ENCODE measurements at places on chromosomes 6 and 20.

DNA sequence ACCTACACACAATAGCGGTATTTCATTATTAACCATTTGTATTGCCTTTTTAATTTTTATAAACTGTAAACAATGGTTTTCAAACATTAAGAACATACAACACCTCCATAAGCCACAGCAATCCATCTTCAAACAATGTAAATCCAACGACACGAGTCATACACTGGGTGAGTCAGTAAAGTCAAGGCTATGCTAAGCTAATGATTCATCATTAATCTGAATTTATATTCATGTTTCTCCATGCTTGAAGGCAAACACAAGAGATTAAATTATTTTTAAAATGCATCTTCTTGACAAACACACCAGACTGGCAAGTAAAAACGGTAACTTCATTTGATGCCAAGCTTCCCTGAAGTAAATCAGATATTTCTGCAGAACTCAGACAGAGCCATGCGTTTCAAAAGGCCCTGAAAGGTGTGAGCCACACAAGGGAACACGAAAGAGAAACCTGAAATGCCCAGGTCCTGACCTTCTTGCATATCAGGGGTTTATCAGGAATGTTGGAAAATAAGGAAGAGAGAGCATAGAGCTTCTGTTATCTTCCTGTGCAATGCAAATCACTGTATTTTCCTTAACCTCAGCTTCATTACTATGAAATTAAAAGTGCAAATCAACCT, 162.5 kb downstream of the ALDH8A1 start:
- no peak for DNase-seq

DNA sequence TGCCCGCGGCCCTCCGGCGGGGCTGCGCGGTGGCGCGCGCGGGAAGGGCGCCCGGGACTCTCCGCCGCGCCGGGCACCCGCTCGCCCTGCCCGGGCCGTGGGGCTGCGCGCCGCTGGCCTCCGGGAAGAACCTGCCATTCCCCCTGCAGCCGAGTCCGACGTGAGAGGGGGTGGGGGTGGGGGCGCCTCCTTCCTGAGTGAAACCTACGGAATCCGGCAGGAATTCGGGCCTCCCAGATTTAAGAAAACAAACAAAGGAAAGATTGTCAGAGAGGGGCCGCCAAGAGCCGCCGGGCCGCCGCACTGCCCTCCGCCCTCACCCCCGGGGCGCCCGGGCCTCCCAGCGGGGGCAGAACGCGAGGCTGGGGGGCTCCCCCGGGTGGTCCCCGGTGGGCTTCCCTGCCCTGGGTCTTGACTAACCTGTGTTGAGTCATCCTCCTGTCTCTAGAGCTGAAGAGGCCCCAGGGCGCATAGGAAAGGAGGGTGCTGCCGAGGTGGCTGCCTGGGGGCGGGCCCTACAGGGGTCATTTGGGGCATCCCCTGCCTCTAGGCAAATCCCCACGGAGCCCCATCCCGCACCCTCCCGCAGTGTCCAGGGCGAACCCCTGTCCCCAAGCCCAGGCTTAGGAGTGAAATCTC, 42.2 kb upstream of the FOXP4 start:
- DNase-seq, result no peak

DNA sequence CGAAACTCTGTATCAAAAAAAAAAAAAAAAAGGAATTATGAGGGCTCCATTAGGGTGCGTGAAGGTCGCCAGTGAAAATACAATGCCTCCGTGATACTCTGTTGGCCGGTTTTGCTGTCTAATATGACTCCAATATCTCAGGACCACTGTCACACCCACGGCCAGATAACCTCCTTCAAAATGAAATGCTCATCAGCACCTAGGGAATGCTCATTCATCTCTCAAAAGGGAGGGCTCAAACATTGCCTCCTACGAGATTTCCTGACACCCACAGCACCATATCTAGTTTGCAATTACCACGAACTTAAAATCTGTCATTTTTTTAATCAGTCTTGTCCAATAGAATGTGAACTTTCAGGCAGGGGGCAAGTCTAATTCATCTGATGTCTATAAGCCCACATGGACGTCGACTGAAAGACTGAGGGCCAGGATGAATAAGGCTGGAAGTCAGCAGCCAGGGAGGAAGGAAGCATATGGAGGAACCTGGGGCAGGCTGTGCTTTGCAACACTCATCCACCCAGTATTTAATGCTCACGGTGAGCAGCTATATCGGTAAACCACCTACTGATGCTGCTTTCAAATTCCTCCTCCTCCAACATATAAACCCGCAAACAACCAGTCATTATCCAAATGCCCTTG, 42.8 kb downstream of the MAP3K5 start:
- DNase-seq, result no peak

- DNase-seq, result no peak
These were observed 4.7 kb downstream of the ADA start for GRCh38 chr20:44646641-44647274.

GRCh38 chr6:158131926-158132325, 36.1 kb downstream of the SERAC1 start:
- no peak for DNase-seq

GRCh38 chr6:40806256-40806864, 219.2 kb upstream of the LRFN2 start:
- no peak for DNase-seq

DNA sequence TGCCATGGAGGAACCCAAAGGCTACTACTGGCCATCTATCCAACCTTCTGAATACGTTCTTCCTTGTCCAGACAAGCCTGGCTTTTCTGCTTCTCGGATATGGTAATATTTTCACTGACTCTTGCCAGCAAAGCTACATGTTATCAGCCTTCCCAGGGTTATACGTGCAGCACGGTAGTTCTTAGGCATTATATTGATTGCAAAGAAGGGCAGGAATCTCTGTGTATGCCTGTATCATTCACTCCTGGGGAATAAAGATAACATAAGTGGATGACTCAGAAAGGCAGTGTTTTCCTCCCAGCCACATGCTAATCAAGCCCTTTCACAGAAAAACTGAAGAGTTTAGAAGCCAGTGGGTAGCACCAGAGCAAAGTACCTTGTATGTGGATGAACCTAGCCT, 98.7 kb downstream of the ADGRG6 start:
- no peak for DNase-seq

DNA sequence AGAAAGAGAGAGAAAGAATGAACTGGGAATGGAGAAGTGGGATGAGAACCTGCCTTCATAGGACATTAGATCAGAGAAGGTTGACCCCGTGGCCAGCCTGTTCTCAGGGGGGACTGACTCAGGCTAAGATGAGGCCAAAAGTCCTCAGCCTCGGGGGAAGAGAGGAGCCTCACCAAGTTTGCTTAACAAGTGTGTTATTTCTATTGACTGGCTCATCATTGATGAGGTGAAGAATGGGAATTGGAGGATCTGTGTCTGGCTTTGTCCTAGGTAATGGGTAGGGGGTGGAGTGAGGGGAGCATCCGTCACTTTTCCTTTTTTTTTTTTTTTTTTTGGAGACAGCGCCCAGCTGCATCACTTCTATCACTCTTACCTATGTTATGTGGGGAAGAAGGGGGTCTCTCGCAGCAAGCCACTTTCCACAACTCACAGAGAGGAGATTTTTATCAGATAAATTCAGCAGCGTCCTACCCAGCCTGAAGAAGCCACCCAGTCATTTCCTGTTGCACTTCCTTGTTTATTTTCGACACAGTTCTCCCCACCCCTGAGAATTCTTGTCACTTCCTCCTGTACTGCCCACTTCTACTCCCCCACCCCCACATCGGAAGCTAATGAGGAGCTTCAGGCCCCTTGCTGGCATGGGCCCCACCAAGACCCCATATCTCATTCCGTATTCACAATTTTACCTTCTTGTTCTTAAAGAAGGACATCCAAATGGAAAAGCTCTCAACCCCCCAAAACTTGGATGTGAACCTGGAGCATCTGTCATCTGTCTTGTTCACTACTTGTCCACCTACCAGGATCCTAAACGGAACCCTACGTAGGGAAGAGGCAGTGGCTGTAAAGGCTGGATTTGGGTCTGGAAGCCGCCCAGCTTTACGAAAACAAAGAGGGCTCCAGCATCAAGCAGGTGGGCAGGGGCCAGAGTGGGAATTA, 2.8 kb upstream of the RNASET2 start:
- DNase-seq, result peak; percentile 42

DNA sequence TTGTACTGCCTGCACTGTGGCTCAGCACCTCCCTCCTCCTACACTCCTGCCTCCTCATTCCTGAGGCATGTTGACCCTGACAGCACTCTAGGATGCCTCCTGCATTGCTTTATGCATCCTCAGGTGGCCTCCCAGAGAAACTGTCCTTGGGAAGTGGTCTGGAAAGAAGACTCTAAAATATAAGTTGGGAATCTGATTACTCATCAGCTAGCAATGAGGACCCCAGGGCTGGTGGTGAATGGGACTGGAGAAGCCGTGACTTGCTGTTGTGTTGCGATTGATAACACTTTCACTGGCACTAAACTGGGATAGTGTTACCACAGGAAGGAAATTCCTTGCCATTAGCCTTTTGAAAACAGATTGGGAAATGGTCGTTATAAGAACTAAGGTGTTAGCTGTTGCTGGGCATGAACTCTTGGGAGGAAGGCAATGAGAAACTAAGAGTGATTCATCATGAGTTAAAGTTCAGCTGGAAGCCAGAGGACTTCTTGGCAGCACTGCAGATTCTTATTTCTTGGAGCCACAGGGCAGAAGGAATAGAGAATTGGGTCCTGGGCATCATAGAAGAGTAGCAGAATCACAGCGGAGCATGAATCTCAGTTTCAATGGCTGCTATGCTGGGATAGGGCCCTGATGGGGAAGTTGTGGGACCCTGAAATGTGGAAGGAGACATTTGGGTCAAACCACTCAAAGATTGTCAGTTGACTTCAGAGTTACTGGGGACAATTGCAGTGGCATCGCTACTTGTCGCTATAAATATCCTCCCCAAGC, 10.1 kb upstream of the SIRPD start:
- no peak for DNase-seq

GRCh38 chr6:163468738-163469137, 54.2 kb downstream of the QKI start:
- DNase-seq, result no peak

DNA sequence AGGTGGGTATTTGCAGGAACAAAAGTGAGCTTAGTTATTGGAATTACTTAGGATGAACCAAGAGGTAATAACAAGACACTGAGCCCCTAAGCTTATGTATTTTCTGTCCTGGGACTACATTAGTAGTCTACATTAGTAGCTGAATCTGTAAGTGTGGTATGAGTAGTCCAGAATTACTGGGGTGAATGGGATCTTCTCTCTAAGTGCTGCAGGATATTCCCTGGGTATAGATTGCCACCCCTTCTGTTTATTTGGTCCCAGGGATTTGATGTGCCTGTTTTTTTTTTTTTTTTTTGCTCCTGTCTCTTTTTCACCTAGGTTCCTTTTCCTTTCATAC, 5.9 kb downstream of the CD2AP start:
- DNase-seq, result no peak

- DNase-seq, result no peak
These were observed 227.6 kb downstream of the ALDH8A1 start for GRCh38 chr6:134722200-134722870.

- DNase-seq, result no peak
These were observed 223.4 kb downstream of the FOXC1 start for GRCh38 chr6:1832844-1833787.

DNA sequence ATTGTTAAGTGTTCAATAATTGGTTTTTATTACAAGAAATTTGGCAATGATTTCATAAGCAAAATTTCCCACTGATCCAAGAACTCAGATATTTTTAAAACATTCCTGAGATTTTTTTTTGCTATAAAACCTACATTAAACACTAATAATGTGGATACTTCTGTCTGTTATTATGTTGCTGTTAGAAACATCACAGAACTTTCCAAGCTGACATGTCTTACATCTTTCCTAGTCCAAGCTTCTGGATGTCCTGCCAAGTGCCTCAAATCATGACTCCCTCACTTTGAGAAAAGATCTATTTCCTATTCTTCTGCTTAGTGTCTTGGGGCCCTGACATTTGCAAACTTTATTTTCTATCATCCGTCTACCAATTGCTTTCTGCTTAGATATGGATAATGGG, 110.8 kb downstream of the RFPL4B start:
- no peak for DNase-seq

DNA sequence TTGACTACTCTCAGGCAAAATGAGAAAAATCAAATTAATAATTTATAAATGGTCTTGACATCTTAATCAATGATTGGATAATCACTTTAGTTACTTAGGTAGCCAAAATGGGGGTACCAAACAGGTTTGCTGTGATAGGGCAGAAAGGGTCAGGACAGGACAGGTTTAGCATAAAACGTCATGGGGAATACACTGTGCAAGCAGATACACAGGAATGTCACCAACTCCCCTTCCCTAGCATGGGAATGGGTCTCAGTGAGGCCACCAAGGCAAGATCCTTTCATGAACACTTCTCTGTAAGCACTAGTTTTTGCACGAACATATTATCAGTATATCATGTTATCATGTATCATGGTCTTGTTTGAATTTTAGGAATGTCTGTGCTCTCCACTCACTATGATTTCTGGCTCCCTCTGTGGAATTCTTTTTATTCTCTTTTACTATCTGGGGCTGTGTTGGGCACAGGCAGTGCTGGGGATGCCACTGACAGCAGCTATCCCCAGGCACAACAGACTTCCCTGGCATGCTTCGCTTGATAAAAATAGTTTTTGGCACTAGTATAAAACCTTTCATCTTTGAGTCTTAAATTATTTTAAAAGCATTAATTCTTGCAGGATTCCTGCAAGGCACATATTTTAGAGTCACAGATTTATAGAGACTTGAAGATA, 18.3 kb downstream of the PTCHD4 start:
- no peak for DNase-seq

DNA sequence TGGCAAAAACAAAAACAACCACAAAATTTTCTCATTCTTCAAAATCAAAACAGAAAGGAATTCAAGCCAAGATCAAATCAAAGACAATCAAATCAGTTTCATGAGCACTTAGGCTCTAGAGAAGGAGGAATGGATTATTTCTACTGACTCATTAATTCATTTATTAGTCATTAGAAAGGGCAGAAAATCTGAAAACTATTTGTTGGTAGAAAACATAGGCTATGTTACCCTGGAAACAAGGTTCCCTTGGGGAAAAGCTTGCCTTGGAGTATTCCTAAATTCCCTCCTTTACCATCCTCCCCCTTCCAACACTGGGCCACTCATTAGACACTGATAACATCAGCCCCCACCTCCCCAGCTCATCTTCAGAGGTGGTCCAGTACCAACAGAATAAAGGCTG, 17.5 kb downstream of the KIF16B start:
- no peak for DNase-seq

- no peak for DNase-seq
These were observed 174.0 kb upstream of the FOXQ1 start for GRCh38 chr6:1137849-1138248.

- DNase-seq, result no peak
These were observed 57.9 kb upstream of the AKAP12 start for GRCh38 chr6:151181706-151182363.

GRCh38 chr6:150072201-150072600, 3.3 kb upstream of the ULBP3 start:
- DNase-seq, result peak; percentile 50

GRCh38 chr6:42979523-42980177, 669 bp upstream of the PEX6 start:
- no peak for DNase-seq

- no peak for DNase-seq
These were observed 51.1 kb upstream of the SLC24A3 start for GRCh38 chr20:19161336-19161735.

Data from stimulated activated CD8-positive, alpha-beta memory T cell treated with anti-CD3 and anti-CD28 coated beads, Interleukin-7, amount 100 ng/mL, for 4 hours (primary cell).